AG04450 (cell line): ENCODE measurements at places on chromosomes 2 and 18.

DNA sequence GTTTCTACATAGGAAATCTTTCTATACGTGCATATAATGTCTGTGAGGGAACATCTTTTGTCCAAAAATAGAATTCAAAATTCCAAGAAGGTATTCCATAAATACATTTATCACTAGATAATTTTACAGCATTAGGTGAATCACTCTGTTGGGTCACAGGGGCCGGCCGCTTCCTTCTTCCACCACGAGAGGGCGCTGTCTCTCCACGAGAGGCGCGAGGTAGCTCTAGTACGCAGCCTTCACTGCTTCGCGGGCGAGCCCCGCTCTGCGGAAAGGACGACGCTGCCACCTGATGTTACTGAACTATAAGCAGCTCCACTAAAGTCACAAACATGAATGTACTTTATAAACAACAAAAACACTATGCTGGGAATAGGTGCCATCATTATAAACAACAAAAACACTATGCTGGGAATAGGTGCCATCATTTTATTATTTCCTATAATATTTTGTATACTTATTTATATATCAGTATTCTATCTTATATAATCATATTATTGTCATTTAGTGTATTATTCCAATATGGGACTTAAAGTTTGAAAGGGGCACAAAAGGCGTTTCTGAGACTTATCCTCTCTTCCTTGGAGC lies 69.4 kb upstream of the REV1 start:
- peak; percentile 36 for DNase-seq

- DNase-seq, result no peak
Observed at GRCh38 chr2:132668987-132669907, 758 bp downstream of the LYPD1 start.

- DNase-seq, result no peak
Observed at GRCh38 chr18:37578886-37579513, 13.4 kb upstream of the CELF4 start.

DNA sequence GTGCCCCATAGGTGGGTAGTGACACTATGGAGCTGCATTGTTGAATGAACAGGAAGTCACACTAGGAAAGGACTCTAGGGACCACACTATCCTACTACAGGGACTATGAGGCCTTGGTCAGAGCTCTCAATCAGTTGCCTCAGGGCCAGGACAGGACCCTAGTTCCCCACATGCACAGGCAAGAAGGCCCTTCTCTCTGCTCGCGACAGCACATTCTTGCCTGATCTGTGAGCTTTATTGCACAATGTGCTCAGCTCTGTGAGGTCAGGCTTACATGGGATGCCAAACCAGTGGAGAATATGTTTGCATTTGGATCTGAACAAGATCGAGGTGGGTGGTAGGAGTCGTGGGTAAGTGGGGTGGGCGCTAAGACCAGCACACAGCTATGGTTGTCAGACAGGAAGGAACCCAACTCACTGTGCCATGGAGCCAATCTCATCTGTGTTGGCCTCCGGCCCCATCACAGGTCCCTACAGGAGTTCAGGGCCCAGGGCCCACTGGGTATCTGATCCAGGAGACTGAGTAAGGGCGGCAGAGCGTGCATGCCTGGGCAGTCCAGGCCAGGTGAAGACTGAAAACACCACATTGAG lies 8.0 kb downstream of the PCARE start:
- DNase-seq, result peak; percentile 37

GRCh38 chr2:236577481-236578410 lies 8.1 kb downstream of the ACKR3 start:
- DNase-seq, result no peak

DNA sequence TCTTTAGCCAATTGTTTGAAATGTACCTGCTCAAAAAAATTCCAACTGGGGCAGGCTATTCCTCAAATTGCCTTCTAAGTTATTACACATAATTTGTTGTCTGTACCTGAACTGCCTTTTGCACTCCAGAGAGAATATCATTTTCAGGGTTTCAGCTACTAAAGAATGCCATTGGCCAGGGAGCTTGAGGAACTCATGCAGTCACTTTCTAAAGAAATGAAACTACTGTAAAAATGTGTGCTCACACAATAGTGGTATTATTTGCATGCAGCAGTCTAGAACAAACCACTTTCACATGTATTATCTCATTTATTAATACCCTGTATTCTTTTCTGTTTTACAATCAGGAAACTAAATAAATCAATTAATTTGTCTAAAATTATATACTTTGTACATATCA lies 152.2 kb downstream of the PID1 start:
- no peak for DNase-seq
